ENCODE measurements at places on chromosomes 13 and 19.

DNA sequence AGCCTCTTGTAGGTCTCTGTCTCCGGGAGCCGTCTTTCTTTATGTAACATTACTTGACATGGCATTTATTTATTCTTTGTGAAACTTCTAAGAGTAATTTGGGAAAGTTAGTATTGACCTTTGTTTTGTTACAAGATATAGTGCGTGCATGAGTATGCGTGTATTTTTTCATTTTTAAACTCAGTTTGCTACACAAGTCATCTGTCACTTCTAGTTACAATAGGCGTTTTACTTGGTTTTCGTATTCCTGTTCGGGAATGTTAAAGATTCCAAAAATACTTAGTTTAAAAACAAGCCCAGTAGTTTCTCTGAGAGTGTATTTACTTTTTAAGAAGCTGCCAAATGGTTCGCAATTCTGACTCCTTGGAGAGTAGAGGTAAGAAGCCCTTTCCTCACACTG lies 3.2 kb downstream of the PDS5B start:
- no peak for DNase-seq

DNA sequence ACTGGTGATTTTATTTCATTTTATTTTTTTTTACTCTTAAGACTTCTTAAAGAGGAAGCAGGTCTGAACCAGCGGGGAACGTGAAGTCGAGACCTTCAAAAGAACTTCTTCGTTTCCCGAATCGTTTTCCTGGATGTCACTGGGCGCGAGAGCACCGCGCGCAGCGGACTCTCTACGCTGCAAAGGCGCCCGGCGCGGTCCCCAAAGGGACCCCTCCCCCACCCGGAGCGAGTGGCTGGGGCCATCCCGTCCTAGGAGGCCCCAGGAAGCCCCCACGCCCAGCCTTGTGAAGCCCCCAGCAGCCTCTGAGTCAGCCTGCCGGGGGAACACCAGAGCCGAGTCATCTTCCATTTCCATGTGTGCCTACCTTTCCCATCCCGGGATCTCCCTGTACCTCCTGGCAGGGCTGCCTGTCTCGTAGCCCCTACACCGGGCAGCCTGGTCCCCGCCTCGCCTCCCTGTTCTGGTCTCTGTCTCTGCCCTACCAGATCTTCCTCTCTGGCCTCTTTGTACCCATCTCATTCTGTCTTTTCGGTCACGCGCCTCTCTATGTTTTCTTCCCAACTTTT lies 608 bp downstream of the CD70 start:
- no peak for DNase-seq

GRCh38 chr13:111912453-111912866 lies 154.5 kb upstream of the SOX1 start:
- DNase-seq, result no peak

GRCh38 chr13:57314897-57315520 lies 148.0 kb downstream of the PRR20E start:
- no peak for DNase-seq

DNA sequence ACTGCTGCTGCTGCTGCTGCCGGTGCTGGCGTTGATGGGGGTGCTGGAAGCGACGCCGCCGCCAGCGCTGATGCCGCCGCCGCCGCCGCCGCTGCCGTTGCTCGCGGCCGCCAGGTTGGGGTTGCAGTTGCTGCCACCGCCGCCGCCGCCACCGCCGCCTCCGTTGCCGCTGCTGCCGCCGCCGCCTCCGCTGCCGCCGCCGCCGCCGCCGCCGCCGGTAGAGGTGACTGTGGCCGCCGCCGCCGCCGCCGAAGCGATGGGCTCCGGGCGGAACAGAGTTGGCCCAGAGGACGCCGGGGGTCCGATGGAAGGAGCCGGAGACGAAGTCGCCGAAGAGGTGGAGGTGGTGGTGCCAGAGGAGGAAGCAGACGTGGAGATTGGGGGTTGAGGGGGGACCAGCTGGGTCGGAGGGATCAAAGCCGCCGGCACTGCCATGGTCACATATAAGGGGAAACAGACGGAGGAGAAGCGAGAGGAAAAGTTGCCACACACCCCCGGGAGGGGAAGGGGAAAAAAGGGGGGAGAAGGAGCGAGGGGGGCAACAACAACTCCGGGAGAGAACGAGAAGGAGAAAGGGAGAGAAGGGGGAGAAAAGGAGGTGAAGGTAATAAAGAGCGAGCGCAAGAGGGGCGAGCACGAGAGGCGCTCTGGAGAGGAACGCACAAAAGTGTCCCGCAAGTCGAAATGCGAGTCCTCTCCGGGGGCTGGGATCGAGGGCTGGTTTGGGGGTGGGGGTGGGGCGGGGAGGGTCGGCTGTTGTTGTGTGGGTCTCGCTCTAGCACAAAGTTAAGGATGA lies 471 bp downstream of the DACH1 start:
- no peak for DNase-seq

GRCh38 chr19:46862503-46862834 lies 1.7 kb downstream of the ARHGAP35 start:
- no peak for DNase-seq

DNA sequence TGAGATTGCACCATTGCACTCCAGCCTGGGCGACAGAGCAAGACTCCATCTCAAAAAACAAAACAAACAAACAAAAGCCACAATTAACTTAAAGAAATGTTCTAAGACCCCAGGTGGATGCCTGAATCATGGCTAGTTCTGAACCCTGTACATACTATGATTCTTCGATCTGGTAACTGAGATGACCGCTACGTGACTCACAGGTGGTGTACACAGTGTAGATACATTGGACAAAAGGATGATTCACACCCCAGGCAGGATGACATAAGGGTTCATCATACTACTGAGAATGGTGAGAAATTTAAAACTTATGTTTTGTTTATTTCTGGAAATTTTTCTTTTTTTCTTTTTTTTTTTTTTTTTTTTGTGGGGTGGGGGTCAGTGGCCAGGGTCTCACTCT lies 6.5 kb downstream of the ZNF426 start:
- DNase-seq, result no peak

DNA sequence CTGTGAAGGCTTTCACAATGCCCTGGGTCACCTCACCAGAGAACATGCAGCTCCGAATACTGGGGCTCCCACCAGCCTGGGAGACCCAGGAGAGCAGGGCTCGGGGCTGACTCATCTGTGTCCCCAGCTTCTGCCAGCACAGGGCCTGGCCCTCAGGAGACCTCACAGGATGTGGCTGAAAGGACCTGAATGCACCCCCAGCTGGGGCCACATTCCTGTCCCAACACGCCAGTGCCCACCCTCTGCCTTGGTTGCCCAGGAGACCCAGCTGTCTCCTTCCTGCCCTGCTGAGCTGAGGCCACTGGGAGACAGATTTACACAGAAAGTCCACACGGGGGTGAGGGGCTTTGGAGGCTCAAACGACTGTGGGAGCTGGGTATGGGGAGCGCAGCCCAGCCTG lies 11.9 kb downstream of the BCAT2 start:
- no peak for DNase-seq

DNA sequence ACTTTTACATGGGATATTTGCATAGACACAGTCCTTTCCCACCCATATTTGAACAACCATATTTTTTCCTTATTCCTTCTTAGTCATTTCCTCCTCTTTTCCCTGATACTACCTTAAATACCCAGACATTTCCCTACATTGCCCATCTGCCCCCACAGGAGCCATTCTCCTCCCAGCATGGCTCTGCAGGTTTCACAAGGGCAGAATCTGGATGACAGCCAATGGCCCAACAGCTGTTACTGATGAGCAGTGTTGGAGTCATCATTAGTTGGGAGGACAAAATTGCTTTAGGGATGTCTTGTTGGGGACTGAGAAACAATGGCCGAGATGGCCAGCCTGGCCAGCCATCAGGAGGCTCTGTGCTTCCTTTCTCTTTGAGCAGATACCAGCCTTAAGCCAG lies 209.5 kb downstream of the KLF5 start:
- DNase-seq, result no peak

GRCh38 chr13:109955598-109955997 lies 169.2 kb upstream of the IRS2 start:
- DNase-seq, result no peak

DNA sequence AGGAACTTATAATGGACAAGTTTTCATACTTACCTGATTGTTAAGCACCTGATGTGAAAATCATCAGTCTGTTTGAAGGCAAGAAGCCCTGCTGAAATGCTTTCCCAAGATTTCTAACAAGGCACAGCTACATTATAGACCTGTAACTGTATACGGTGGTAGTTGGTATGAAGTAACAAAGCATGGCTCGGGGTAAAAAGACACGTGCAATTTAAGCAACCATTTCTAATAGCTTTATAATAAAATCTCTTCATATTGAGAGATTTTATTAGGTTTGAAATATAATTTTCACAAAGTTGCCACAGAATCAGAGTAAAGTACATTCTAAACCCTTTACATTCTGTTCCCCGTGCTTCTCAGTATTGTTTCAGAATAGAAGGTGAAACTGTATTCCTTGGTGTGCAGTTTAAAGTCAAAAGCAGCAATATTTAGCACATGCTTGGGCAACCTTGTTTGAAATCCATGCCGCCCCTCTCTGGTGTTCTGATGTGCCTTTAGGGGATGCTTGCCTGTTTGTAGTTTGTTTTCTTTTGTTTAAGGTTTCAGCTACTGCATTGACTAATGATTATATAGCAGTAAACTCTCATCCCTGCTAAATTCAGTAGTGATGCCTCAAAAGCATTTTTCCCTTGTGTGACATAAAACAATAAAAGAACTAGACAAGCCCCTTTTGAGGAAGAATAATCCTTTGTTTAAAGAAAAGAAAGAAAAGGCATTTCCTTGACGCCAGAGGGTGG lies 125.2 kb upstream of the OBI1 start:
- DNase-seq, result no peak

DNA sequence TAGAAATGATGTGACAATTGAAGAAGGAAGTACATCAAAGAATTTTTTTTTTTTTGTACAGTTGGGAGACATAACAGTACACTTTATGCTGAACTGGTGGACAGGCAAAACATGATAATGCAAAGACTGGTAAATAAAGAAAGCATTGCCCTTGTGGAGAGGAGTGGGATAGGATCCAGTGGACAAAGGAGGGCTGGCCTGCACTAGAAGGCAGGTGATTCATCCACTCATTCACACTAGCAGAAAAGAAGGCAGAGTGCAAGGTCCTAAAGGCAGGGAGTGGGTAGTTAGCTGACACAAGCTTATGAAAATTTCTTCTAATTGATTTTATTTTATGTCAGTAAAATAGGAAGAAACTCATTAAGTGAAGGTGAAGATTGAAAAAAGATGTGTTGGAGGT lies 17.6 kb upstream of the NALCN start:
- DNase-seq, result no peak

Data from stimulated activated CD4-positive, alpha-beta T cell treated with anti-CD3 and anti-CD28 coated beads, Interleukin-2, amount 100 ng/mL, for 48 hours (primary cell).